ENCODE measurements at places on chromosomes 6 and 20.

DNA sequence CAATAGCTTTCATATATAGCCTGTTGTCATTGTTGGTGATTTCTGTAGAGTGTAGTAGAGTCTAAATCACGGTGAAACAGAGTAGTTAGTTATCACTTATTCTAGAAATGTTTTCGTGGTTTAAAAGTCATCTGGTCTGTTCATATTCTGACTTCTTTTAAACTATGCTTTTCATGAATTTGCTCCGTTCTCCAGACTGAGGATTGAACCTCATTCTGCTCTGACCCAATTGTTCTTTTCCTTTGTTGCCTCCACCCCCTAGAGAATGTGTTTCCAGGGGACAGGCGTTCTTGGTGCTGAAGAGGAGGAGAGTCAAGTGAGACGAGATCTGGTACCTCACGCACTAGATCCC lies 748 bp upstream of the ZNF292 start:
- DNase-seq = no peak
- peak overlapping the region; percentile 86 for H3K4me3 ChIP-seq
- no peaks in the 10 kb centered on the region for H3K27me3 ChIP-seq
- peak overlapping the region; percentile 91 for H3K27ac ChIP-seq

DNA sequence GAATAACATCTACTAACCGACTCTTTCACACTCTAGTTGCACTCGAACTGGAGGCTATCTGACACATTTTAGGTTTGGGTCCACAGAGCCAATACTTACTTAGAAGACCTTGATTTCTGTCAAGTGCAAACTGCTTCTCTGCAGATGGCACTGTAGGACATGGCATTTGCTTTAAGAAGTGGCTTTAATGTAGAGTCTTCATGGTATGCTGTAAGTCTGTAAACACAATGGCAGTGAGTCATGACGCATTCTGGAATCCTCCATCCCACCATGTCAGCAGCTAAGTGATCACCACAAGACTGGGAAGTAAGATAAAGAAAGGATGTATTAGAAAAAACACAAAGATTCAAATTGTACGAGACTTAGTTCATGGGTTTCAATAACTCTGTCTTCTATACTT lies 377.0 kb upstream of the NOX3 start:
- peaks cover 2% of the 10 kb centered on the region for H3K36me3 ChIP-seq
- no peaks in the 10 kb centered on the region for H3K4me1 ChIP-seq
- no peak overlapping the region for H3K27ac ChIP-seq

GRCh38 chr6:90458353-90459224 lies 128.3 kb downstream of the MAP3K7 start:
- H3K4me1 ChIP-seq = peaks cover 8% of the 10 kb centered on the region
- H3K27me3 ChIP-seq = no peaks in the 10 kb centered on the region
- peak overlapping the region; percentile 9 for H3K4me3 ChIP-seq
- no peak for DNase-seq

DNA sequence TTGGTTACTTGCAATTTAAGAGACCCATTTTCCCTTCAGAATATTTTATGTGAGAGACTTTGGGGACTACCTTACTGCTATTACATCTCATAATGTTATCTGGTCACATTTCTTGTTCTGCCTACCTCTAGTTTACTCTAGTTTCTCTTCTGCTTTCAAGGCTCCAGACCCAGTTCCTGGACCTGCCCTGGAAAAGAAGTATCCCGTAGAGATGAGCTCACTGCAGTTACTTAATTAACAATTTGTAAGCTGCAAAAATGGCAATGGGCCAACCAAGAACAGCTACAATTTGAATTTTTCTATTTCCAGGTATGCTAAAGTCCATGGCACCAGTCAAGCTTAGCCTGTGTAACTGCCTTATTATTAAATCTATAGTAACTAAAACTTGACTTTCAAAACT lies 25.0 kb downstream of the TAB2 start:
- H3K4me3 ChIP-seq = no peak overlapping the region
- H3K36me3 ChIP-seq = peaks cover 9% of the 10 kb centered on the region
- no peak for DNase-seq
- peak overlapping the region; percentile 45 for H3K27ac ChIP-seq

GRCh38 chr20:23146857-23147637 lies 60.9 kb upstream of the CD93 start:
- H3K36me3 ChIP-seq = no peaks in the 10 kb centered on the region
- H3K4me3 ChIP-seq = no peak overlapping the region
- DNase-seq = no peak
- peaks cover 6% of the 10 kb centered on the region for H3K27me3 ChIP-seq
- no peaks in the 10 kb centered on the region for H3K4me1 ChIP-seq

DNA sequence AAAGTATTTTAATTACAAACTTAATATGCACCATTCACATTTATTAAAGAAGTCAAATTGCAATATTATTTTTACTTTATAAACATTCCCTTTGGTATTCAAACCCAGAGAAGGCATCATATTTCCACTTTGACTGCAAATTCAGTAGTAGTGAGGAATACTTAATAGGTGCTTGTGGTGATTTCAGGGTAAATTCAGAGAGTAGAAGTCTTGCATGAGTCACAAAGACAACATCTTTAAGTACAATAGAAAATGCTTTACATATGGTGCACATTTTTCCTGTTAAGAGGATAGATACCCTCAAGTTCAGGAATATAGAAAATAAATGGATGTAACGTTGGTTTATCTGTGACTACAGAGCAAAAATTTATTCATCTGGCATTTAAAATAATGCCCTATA lies 390.2 kb downstream of the TENT5A start:
- H3K4me1 ChIP-seq = no peaks in the 10 kb centered on the region
- no peak for DNase-seq
- H3K4me3 ChIP-seq = no peak overlapping the region
- no peaks in the 10 kb centered on the region for H3K27me3 ChIP-seq
- H3K27ac ChIP-seq = no peak overlapping the region
- H3K36me3 ChIP-seq = no peaks in the 10 kb centered on the region

GRCh38 chr6:145279993-145280392 lies 455.3 kb downstream of the EPM2A start:
- H3K27me3 ChIP-seq = peaks cover 3% of the 10 kb centered on the region
- no peaks in the 10 kb centered on the region for H3K4me1 ChIP-seq
- DNase-seq = no peak
- no peak overlapping the region for H3K27ac ChIP-seq
